ENCODE measurements at places on chromosomes 12 and 14.

- DNase-seq: no peak
These were observed 32.8 kb downstream of the NOS1 start for GRCh38 chr12:117328556-117329100.

DNA sequence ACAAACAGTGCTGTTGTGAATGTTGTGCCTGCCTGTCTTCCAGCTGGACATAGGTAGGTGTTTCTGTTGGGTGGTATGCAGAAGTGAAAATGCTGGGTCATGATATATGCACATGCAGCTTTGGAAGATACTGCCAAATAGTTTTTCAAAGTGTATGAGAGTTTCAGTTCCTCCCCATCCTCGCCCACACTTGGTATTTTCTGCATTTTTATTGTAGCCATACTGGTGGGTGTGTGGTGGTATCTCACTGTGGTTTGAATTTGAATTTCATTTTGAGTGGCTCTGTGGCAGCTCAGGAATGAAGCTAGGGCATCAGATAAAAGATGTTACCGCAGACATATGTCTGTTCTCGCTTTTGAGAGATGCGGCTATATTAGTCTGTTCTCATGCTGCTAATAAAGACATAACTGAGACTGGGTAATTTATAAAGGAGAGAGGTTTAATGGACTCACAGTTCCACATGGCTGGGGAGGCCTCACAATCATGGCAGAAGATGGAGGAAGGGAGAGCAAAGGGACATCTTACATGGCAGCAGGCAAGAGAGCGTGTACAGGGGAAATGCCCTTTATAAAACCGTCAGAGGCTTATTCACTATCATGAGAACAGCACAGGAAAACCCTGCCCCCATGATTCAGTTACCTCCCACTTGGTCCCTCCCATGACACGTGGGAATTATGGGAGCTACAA, 183.1 kb downstream of the CAND1 start:
- no peak for DNase-seq

GRCh38 chr14:31842899-31843298, 234.2 kb upstream of the ARHGAP5 start:
- no peak for DNase-seq

GRCh38 chr12:726281-727140, 25.9 kb upstream of the WNK1 start:
- DNase-seq: peak; percentile 27

- DNase-seq: no peak
These were observed 129.2 kb upstream of the ARHGAP5 start for GRCh38 chr14:31947680-31948595.

DNA sequence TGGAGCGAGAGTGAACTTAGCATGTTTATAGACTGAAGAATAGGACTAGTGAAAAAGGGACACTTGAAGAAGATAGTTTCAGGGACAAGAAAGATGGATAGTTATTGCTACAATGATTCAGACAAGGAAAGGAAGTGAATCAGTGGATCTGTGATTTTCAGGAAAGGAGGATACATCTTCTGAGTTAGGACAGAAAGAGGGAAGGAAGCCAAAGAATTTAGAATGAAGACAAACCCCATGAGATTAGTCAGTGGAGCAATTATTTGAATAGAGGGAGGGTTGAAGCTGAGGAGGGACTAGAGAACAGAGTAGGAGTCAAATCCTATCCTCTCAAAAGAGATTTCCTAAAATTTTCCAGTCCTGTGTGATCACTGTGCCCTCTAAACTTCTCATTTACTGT, 282.7 kb downstream of the AKAP6 start:
- no peak for DNase-seq

- DNase-seq: peak; percentile 85
These were observed 117.4 kb downstream of the DAD1 start for GRCh38 chr14:22471545-22472121.

All from hematopoietic multipotent progenitor cell treated with erythropoietin and hydrocortisone succinate and interleukin-3 and kit ligand, for 6 days (in vitro differentiated cells).